ENCODE measurements at places on chromosomes 13 and 19. TPM values are rescaled to one million over a fixed set of nuclear protein-coding genes. Genes with fewer than 3 reads are reported as not detected.
A peak's percentile ranks its signal among the peaks of the same experiment; 100 is the strongest.

- no peak for DNase-seq
Observed at GRCh38 chr13:33092073-33092987, 76.1 kb downstream of the KL start.

DNA sequence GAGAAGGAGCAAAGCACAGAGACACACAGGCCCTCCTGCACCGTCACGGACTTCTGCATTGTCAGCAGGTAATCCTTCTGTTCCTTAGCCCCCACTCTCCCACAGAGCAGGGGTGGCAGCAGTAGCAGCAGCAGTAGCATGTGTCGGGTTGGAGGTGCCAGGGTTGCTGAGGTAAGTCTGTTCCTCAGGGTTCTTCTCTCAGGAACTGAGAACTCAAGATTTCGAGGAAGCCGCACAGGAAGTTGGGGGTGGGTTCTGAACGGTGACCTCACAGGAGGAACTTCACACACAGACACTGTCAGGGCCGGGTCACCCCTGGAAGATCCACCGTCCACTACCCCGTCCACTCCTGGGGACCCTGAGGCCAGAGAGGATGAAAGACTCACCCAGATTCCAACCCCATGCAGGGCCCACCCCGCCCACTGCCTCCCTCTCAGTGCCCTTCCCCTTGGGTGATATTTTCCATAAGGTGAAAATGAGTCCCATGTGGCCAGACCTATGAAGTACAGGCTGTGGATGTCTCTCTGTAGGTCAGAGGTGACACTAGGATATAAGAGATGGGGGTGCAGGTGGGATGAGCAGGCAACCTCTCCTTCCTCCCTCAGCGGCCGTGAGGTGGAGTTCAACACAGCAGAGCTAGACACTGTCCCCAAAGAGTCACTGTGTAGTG, at the start of gene SIGLEC12:
Gene SIGLEC12 (minus strand): TSS at position 207 of the 670 bp plus-strand sequence. CDS start 67 bp downstream, at position 140.
- DNase-seq: peak; percentile 71

- peak; percentile 51 for DNase-seq
Observed at GRCh38 chr13:114067886-114068651, 64.4 kb downstream of the RASA3 start.

DNA sequence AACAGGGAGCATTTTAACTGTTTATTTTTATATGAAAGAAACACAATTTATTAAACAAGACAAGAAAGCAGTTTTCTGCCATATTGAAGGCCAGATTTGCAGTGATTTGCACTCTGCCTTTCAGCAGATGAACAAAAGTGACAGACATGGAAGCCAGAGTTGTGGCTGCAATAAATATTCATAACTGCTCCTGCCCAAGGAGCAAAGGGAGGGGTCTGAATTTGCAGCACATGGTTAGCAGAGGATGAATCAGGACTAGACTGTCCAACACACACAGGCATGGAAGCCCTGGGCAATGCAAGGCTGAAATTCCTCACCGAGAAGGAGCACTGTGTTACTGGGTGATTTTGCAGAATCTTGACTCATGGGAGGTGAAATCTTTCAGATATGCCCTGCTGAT, 418.2 kb downstream of the DCT start:
- DNase-seq: no peak

RLN3 gene
- total RNA-seq: not detected

DNA sequence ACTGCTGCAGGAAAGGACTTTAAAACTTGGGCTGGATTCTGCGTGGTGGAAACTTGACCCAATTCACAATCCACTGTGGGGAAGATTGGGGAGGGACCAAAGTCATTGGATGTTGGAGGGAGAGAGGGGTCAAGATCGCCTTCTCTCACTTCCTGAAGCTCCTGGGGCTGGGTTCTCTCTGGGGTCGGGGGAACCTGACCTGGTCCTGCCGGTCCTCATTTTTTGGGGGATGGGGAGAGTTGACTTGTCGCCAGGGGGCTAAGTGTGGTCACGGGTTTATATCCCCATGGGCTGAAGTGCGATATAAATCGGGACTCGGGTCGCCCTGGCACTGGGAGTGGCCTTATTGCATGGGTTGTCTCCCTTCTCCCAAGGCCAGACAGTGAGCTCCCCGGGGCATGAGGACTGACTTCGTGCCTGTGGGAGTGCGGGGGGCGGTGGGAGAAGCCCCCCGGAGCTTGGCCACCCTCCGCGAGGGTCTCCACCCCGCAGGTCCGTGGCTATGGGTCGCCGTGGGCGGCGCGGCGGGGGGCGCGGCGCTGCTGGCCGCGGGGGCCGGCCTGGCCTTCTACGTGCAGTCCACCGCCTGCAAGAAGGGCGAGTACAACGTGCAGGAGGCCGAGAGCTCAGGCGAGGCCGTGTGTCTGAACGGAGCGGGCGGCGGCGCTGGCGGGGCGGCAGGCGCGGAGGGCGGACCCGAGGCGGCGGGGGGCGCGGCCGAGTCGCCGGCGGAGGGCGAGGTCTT, 6.3 kb downstream of the ICAM5 start:
- no peak for DNase-seq

- DNase-seq: peak; percentile 81
Observed at GRCh38 chr19:45767881-45768654, 984 bp downstream of the SIX5 start.

- DNase-seq: no peak
Observed at GRCh38 chr19:39203372-39204341, at the start of gene SYCN. Gene SYCN (minus strand): TSS chr19:39204263. CDS start chr19:39204254, 9 bp downstream.

TYROBP gene
- 460 TPM for total RNA-seq

GPR183 gene
- total RNA-seq: 9.0 TPM

- DNase-seq: no peak
Observed at GRCh38 chr19:46861691-46862502, 1.1 kb downstream of the ARHGAP35 start.

GRCh38 chr13:67076378-67076777, 153.8 kb downstream of the PCDH9 start:
- no peak for DNase-seq

GRCh38 chr13:62130062-62130970, 714.7 kb upstream of the PCDH20 start:
- no peak for DNase-seq

KIR3DL2 gene
- not detected for total RNA-seq

MEX3D gene
- 18.5 TPM for total RNA-seq

DNA sequence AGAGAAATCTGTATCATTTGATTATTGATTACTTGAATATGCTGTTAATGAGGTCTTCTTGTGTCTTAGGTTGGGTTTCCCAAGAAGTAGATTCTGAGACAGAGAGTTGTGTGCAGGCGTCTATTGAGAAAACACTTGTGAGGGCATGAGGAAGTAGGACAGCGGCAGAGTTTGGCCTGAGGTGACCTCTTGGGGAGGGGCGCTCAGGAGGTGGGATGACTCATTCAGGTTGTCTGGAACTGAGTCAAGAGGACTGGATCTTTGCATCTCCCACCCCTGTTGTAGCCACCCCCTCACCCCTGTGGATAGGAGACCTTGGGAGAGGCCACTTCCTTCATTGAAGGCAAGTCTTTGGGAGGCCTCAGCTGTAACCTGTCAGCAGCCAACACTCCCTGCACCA, 35.2 kb upstream of the WDFY2 start:
- peak; percentile 65 for DNase-seq

GRCh38 chr19:36079389-36079945, 24.8 kb downstream of the WDR62 start:
- no peak for DNase-seq

DNA sequence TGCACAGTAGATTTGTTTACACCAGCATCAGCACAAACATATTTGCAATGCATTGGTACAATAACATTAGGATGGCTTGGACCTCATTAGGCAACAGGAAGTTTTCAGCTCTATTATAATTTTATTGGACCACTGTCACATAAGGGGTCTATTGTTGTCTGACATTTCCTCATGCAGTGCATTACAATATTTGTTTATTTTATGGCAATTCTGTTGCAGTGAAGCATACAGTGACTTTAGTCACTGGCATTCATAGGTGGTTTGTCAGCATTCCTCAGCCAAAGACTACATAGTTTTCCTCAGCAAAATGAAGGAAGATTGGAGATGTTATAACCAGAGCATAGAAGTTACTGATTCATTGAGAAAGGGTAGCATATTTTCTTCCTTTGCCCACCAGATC, 1732.9 kb downstream of the PCDH9 start:
- DNase-seq: no peak

- DNase-seq: no peak
Observed at GRCh38 chr19:43560687-43561086, 14.6 kb downstream of the XRCC1 start.

FOXA3 gene
- 0.68 TPM for total RNA-seq

DNA sequence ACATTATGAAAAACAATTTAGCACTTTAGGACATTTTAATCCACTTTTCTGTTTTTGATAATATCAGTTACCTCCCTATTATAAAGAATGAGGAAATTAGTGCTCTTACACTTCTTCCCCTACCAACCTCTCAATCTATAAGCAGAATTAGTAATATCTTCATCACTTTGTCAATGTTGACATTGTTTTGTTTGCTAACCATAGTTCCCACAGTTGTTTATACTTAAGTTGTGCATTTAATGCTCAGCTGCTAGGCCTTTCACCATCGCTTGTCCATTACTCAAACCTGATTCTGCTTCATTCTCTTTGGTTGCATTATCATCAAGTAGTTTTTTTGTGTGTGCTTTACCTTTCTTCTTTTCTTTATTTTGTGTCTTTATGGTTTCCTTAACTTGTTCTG, 132.1 kb downstream of the CDK8 start:
- no peak for DNase-seq

DNA sequence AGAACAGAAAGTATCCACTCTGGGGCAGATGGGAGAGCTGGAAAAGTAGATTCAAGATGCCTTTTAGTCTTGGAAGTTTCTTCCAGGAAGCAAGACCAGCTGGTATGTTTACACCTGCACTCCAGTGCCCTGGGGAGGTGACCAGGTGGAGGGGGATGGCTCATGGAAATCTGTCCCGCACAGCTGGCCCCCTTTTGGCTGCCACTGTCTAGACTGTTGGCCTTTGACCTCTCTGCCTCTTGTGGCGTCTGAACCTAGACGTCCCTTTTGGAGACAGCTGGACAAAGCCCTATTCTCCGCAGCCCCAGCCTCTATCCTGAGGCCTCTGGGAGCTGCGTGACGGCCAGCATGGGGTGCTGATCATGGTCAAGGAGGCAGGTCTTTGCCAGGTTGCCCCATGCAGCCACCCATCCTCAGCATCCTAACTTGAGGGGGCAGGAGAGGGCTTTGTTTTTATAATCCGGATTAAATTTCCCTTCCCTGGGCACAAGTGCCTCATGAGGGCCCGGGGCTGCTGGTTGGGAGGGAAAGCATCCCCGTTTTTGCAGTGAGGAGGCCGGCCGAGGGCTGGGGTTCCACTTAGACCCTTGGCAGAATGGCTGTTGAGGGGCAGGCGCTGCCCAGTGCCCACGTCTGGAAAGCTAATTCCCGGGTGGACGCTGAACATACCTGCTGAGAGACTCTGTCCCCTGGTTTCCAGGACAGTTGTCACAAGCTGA, 17.3 kb upstream of the GDF15 start:
- DNase-seq: no peak

- no peak for DNase-seq
Observed at GRCh38 chr13:41345914-41346589, 35.0 kb downstream of the NAA16 start.

DNA sequence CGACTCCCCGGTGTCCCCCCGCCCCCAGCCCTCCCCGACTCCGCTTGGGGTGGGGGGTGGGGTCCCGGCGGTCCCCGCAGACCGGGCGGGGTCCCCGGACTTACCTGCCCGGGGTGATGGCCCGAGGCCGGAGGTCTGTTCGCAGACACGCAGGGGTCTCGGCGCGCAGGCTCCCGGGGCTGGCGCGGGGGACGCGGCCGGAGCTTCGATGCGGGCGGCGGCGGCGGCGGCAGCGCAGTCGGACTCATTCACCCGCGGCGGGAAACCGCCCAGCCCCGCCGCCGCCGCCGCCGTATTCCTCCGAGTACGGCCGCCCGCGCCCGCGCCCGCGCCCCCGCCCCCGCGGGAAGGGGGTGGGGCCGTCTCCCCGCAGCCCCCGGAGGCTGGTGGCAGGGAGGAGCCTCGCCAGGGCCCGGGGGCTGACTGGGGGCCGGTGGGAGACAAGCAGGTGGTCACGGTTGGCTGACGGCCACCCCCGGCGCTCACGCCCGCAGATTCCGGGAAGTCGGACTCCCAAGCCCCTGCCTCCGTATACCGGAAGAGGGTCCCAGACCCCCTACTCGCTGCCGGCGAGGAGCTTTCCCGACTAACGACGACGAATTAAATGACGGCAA, at the start of gene C2CD4C:
Gene C2CD4C (minus strand): TSS at position 246 of the 614 bp plus-strand sequence. CDS start 786 bp downstream, outside the sequence.
- peak; percentile 43 for DNase-seq

- DNase-seq: no peak
Observed at GRCh38 chr19:4879041-4879440, 11.6 kb upstream of the PLIN3 start.

GRCh38 chr13:106466691-106467426, 68.6 kb downstream of the EFNB2 start:
- no peak for DNase-seq

ZNF534 gene
- 0.18 TPM for total RNA-seq
